Stimulated activated CD8-positive, alpha-beta memory T cell treated with anti-CD3 and anti-CD28 coated beads, Interleukin-15, amount 100 ng/mL, for 24 hours (primary cell): ENCODE measurements at places on chromosomes 7 and 10.

DNA sequence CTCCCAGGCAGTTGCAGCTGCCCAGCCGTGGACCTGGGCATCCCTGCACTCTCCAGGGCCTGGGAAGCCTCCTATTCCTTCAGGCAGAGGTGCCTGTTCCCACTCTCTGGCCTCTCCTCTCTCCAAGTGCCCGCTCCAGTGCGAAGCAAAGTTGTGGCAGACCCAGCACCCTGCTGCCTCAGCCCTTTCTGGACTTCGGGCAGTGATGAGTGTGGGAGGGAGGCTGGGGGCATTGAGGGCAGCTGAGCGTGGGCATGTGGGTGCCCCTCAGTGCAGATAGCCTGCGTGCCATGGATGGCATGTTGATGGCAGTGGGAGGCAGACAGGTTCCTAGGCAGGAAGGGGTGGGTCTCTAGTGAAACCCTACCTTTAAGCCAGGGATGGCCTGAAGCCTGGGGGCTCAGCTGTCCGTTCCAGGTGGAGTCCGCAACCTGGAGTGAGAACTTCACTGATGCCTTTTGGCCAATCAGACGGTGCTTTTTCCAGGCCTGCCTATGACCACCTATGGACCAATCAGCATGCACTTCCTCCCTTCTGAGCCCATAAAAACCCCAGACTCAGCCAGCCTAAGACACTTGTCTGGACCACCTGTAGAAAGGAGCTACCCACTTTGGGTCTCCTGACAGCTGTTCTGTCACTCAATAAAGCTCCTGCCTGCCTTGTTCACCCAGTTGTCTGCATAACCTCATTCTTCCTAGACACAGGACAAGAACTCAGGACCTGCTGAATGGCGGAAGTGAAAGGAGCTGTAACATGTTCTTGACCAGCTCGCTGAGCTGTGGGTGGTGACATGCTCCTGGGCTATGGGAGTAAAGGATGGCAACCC, 26.1 kb downstream of the SVIL start:
- DNase-seq, result no peak

GRCh38 chr10:20271490-20271889, 455.3 kb downstream of the PLXDC2 start:
- no peak for DNase-seq

DNA sequence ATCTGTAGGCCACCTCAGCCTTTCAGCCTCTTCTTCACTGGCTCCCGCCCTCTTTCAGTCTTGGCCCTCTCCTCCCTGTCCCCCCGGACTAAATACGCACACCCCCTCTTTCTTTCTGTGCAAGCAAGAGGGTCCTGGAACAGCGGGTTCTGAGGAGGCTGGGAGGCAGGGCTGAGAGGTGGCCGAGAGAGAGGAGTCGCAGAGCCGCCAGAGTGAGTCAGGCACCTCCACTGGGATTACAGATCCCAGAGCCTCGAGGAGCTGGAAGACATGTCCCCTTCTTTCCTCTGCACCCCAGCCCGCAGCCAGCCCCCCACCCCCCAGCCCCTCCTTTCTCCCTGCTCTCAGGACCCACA, 182 bp downstream of the CCDC136 start:
- no peak for DNase-seq

- DNase-seq, result no peak
Measured at GRCh38 chr10:71077143-71077581, 135.2 kb upstream of the UNC5B start.

GRCh38 chr10:34437906-34438305, 377.2 kb downstream of the PARD3 start:
- no peak for DNase-seq

DNA sequence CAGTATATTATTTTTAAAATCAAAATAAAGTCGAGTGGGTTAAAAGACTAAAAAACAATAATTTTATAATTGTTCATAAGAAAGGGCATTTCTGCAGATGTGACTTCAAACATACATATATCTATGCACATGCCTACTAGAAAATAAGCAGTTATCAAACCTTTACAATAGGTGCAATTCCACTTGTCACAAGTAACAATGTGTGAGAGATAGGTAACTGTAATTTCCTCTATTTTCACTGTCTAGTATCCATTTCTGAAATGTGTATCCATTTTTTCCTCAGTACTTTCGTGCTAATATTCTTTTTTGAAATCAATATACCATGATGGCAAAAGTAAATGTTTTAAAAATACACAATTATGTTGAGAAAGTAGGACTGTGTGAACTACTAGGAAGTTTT, 96.9 kb upstream of the GNAI1 start:
- DNase-seq, result no peak

- DNase-seq, result no peak
Measured at GRCh38 chr7:99326408-99326782, 697 bp downstream of the ARPC1A start.

- DNase-seq, result no peak
Measured at GRCh38 chr10:77626266-77626935, 11.2 kb downstream of the KCNMA1 start.

- DNase-seq, result no peak
Measured at GRCh38 chr10:37476285-37476684, 350.9 kb downstream of the ANKRD30A start.

- DNase-seq, result no peak
Measured at GRCh38 chr10:22875581-22875980, 52.3 kb upstream of the ARMC3 start.

- DNase-seq, result no peak
Measured at GRCh38 chr10:93305122-93305521, 177.0 kb downstream of the MYOF start.

DNA sequence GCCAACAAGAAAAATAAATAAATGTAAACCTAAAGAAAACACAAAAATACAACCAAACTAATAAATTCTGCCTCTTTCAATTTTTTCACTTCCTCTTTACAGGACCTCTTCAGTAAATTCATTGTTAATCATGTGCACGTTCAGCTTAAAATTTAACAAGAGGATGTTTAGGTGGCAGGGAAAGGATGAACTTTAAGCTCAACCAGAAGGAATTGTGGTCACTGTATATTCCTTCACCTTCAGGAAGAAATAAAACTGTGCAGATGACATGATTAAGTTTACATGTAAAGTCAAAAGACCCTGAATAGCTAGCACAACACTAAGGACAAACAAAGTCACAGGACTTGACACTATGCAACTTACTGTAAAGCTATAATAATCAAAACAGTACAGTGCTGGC, 33.0 kb downstream of the KIF5B start:
- DNase-seq, result no peak

DNA sequence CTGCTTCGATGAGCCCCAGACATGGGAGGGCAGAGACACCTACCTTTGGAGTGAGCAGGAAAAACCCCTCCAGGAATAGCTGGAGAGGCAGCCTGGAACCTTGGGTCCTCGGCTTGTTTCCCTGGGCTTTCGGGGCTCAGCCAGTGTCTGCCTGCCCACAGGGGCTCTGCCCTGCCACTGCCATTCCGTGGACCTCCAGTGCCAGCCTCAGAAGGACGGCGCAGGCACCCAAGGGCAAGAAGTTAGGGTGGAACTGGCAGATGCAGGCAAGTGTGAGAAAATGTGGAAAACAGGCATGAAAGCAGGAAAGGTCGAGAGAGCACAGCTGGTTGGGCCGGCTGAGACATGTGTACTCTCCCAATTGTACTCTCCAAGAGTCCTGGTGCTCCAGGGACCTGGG, 281.5 kb downstream of the GRID1 start:
- no peak for DNase-seq

- DNase-seq, result no peak
Measured at GRCh38 chr10:63166742-63167258, 33.7 kb downstream of the NRBF2 start.

GRCh38 chr7:882336-883035, 6.1 kb downstream of the GET4 start:
- no peak for DNase-seq

- DNase-seq, result peak; percentile 13
Measured at GRCh38 chr7:106111655-106112117, 426 bp downstream of the SYPL1 start.

DNA sequence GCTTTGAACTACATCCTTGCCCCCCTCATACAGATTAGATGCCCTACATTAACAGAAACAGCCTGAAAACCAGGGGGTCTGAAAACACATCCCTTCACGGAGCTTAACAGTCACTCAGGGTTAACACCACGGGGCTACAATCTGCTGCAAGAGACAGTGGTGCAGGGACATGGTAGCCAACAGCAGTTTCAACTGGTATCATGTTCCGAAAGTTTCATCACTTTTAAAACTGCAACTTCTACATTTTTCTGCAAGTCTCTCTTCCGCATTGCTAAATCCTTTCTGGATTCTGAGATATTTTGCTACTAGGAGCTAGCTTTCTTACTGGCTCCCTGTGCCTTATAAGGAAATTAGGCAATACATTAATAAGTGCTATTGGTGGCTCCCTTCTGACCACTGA, 92.6 kb downstream of the JAZF1 start:
- DNase-seq, result no peak

DNA sequence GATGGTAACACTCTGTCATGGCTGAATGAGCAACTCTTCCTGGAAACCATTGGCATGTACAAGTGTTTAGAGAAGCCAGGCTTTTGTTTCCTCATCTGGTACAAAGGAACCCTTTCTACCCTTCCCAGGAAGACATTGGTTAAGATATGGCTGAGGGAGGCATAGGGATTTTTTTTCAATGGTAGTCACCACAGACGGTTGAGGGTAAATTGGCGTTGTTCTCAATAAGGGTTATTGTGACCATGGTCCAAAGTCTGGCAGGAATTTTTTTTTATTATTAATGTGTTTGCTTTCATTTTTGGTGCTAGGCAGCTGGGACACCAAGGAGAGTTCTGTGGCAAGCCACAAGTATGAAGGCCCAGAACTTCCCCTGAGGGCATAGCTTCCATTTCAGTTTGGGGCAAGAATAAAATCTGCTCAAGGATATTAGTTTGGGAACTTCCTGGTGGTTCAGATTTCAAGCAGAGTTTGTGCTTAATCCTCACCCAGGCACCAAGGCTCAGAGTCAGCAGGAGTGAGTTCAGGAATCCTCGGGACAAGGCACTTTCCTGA, at the start of gene PLEKHS1:
Gene PLEKHS1 (plus strand): TSS at position 502 of the 552 bp plus-strand sequence. CDS start 3,596 bp downstream, outside the sequence.
- DNase-seq, result no peak

DNA sequence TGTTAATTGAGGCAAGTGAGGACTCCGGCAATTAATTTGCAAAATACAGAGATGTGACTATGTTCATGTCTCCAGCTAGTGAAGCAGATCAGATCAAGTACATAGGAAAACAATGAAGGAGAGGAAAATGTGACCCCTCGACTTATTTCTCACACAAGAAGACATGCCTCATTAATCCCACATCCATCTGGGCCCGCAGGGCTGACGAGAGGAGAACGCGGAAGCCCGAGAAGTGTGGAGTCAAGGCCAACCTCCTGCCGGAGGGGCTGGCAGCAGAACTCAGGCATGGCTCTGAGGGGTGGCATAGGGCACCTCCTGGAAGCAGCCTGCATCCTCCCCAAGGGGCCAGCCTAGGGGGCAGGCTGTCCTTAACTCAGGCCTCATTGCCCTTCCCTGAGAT, 54.4 kb downstream of the ZNF503 start:
- no peak for DNase-seq

GRCh38 chr10:59901470-59901869, 4.9 kb downstream of the CCDC6 start:
- no peak for DNase-seq

- no peak for DNase-seq
Measured at GRCh38 chr10:13972609-13973008, 358.1 kb downstream of the FRMD4A start.

DNA sequence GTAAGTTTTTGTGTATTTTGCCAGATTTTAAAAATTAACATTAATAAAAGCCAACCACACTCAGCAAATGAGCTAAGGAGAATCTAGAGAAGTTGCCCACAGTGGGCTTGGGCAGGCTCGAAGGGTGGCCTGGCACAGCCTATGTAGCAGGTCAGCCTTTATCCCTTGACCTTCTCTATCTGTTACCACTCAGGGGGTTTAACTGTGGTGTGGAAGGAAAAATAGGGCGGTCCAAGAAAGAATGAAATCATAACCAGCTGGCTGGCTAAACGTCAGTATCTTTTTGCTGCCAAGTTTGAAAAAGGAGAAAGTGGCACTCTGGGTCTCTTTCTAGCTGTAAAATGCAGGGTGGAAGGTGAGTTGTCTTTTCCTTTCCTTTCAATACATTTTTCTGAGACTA, 130.3 kb upstream of the ASAH2 start:
- DNase-seq, result no peak

DNA sequence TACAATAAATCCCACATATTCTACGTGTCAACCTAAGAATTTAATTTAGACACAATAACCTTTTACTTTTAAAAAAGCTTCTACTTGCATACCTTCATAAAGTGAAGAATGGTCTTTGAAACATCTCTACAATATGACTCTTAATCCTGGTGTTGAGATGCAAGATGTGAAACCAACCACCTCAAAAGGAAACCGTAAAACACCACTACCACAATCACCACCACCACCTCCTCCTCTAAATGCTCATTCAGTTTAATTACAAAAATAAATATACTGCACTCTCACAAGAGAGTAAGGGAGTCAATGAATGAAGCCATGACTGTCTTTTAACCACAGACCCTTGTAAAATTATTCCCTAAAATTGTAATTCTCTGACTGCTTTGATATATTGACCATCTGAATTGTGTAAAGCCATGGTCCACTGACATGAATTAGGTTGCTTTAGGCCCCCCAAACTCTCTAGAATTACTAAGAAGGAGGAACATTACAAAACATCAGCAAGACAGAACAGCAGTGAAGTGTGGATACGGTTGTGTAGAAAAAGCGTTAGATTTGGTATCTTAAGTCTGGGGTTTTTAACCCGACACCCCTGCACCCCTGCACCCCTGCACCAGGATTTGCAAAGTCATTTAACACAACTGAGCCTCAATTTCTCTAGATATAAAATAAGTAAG, 171.4 kb downstream of the SFMBT2 start:
- no peak for DNase-seq

GRCh38 chr7:91264924-91265681, 870 bp downstream of the FZD1 start:
- DNase-seq, result no peak

DNA sequence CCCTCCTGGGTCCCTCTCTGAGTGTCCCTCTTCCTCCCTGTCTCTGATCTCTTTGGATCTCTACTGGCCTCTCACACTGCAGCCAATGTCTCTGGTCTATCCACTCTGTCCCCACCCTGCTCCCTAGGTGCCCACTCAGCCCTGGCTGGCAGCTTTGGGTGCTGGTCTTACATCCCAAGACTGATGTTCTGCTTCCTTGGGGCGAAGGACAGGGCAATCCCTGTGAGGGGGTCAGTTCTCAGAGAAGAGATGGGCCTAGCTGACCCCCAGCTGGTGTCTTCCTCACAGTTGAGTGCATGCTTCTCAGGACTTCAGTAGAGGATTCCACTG, 51.7 kb upstream of the CAMK2B start:
- no peak for DNase-seq

DNA sequence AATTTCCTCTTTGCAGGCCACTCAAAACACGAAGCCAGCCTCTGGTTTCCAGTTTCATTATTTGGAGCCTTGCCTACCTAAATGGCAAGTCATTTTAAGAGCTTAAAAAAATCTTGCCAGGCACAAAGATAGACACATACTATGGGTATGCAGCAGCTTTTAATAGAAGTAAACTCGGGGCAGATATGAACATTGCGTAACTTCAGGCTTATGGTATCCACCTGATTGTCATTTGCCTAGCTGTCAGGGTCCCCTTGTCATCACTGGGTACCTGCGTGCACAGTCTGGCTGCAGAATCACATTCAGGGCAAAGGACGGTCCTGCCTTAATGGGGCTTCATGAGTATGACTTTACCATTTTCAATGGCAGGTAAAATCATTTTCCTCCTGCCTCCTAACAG, 466.1 kb upstream of the NRP1 start:
- no peak for DNase-seq

- no peak for DNase-seq
Measured at GRCh38 chr7:139763330-139763729, 14.5 kb downstream of the HIPK2 start.
